ENCODE measurements at places on chromosomes 3 and 15.
A peak's percentile ranks its signal among the peaks of the same experiment; 100 is the strongest.

DNA sequence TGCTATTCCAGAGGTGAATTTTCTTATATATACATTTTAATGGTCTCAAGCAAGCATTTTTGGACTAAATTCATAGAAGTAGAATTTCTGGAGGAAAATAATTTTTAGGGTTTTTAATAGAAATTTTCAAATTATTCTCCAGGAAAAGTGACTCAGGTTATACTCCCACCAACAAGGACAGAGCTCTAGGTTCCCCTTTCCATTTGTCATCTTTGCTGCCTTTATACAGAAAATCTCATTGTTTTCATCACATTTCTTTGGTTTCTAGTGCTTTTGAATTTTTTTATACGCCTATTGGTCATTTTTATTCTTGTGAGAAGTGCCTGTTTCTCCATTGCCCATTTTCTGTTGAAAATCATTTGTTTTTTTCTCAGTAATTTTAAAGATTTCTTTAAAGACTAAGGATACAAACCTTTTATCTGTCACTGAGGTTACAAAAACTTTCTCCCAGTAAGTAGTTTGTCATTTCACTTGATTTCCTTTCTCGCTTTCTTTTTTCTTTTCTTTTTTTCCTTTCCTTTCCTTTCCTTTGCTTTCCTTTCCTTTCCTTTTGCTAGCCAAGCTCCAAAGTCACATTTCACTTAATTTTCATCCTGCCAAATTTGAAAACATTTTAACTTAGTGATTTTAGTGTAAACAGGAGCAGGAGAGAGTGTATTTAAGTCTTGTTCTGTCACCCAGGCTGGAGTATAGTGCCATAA, 77.1 kb upstream of the CHRNB4 start:
- no peak for DNase-seq

- no peak for DNase-seq
Observed at GRCh38 chr15:71117714-71118305, 2.5 kb downstream of the THSD4 start.

GRCh38 chr3:126340943-126341754, 16.1 kb downstream of the KLF15 start:
- no peak for DNase-seq

GRCh38 chr15:68564173-68564572, 14.6 kb upstream of the CORO2B start:
- DNase-seq: no peak

- DNase-seq: peak; percentile 54
Observed at GRCh38 chr15:88690331-88690730, 51.5 kb downstream of the ISG20 start.

- no peak for DNase-seq
Observed at GRCh38 chr3:45355351-45355750, 33.0 kb upstream of the LARS2 start.

- no peak for DNase-seq
Observed at GRCh38 chr15:74917676-74918075, 11.0 kb upstream of the FAM219B start.

GRCh38 chr3:140731440-140732119, 53.7 kb downstream of the TRIM42 start:
- no peak for DNase-seq

DNA sequence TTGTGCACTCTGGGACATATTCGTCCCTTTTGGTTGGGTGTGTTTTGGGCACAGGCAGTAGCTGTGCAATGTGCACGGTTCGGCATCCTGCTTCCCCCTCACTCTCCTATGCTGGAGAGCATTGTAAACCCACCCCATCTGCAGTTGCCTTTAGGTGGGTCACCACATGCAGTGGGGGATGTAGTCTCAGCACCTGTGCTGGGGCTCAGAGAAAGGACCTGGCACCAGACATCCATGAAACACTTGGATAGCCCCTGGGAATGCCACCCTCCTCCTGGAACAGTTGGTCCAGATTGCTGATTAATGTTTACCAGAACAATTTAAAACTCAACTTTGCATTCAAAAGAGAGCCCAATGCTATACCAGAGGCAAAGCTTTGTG, 123.9 kb upstream of the MEF2A start:
- DNase-seq: no peak

DNA sequence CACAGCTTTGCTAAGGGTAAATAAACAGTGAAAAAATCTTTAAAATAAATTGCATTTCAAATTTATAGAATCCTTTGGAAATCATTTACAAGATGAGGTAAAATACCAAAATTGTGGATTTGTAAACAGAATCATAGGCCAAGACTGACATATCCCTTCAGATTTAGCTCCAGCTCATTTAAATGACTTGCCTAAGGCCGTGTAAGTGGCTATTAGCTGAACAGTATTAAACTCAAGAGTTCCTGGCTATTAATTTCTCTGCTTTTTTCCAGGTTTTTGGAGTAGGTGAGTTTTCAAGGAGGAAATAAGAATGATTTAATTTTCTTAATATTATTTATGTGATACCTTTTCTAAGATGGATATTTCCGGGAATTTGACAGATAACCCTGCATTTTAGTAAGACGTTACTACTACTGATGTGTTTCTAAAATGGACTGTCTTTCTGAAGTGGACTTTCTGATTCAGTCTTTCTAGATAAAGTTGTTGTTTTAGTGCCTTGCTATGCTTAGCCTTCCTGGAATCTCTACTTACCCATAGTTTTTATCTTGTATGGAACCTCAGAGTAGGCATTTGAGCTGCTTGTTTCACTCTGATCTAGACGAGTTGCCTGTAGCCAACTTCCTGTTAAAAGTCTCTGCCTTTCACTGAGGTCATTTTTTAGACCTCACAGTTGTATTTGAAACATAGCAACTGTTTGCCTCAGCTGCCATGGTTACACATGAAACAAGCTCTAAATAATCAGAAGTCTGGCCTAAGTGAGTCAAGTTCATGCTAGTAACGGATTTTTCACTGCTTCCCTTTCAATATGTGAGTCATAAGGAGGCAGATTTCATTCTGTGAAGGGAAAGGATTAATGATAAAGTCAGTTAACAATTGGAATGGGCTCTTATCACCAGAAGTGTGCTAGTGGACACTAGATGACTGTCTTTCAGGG, 127.0 kb downstream of the KLHL25 start:
- DNase-seq: peak; percentile 98

GRCh38 chr3:71442652-71443042, 140.9 kb downstream of the FOXP1 start:
- DNase-seq: no peak

DNA sequence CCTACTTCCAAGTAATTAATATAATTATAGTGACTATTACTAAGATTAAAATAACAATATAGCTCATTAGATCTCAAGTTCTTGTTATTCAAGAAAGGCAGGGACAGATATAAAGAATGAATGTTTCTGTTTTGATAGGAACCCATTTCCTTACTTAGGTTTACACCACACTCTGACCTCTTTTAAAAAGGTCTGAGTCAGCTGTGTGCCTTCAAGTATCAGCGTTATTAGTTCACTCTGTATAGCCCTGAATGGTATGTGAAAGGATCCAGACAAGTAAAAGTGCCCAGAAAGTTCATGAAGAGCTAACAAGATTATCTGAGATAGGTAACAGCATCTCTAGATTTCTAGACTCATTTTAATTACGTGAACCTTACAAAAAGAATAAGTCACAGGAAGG, 28.9 kb downstream of the PDCD10 start:
- DNase-seq: peak; percentile 15

DNA sequence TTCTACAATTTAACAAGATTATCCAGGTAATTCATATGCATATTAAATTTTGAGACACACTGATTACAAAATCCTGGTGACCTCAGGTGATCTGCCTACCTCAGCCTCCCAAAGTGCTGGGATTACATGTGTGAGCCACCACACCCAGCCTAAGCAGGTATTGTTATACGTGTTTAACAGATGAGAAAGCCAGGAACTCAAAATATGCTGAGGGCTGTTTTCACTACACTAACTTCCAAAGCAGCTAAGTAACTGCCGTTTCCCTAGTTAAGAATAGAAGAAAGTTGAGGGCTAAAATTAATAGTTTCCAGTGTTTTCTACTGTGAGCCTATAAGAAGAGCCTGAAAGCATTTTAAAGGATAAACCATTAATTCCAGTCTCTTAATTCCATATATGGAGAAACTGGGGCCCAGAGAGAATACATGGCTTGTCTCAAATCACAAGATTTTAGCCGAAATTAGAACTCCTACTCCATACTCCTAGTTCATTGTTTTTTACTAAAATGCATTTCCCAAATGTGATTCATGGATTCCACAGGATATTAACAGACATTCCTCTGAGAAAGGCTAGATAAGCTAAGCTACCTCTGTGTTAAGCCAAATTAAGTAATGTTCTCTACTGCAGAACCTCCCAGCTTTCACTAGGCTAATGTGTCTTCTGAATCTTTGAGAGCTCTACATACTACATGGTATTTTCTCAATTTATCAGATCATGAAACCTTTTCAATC, 17.0 kb upstream of the AVEN start:
- peak; percentile 97 for DNase-seq

DNA sequence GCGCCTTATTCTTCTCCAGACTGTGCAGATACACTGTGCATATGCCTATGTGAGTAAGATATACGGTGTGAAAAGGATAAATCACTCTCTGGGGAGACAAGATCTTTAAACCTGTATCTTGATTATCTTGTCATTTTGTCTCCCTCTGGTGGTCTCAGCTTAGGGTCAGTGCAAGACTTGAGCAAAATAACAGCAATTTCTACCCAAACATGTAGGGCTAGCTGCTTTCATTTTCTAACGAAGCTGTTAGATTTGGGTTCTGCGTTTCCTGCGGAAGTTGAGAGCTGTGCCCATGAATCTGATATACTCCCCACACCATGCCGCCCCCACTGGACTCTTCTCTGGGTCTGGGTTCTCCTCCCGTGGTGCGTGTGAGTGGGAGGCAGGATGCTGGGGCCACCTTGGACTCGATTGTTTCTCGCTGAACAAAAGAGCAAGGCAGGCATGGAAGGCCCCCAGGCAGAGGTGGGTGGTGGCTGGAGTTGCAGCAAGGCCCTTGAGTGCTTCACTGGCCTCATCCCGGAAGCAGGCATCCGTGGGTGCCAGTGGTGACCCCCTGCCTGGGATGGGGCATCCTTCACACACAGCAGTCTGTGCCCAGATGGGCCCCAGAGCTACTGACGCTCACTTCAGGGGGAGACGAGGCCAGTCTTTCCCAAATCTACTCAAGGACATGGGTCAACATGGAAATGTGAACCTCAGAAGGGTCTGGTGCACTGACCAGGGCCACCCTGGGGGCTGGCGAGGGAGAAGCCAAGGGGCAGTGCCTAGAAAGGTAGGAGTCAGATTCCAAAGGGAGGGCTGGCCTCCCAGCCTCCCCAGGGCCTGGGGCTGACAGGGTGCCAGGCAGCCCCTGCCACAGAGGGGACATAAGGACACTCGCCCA, 179.6 kb downstream of the NSMCE3 start:
- peak; percentile 16 for DNase-seq

DNA sequence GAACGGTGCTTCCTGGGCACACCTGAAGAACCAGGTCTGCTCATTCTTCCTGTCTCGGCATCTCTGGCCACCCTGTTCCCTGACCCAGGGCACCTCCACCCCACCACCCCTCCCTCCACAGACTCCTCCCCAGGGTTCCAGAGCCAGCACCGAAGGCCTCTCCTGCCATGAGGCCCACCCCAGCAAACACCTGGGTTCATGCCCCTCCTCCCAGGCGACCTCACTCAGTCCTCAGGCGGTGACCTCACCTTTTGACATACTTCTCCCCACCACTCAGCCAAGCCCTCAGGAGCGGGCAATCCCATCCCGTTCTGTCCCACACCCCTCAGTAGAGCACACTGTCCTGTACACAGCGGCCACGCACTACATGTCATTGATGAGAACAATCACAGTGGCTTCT, 72.3 kb downstream of the RPN1 start:
- no peak for DNase-seq

- peak; percentile 37 for DNase-seq
Observed at GRCh38 chr3:75001330-75001729, 386.9 kb upstream of the CNTN3 start.

DNA sequence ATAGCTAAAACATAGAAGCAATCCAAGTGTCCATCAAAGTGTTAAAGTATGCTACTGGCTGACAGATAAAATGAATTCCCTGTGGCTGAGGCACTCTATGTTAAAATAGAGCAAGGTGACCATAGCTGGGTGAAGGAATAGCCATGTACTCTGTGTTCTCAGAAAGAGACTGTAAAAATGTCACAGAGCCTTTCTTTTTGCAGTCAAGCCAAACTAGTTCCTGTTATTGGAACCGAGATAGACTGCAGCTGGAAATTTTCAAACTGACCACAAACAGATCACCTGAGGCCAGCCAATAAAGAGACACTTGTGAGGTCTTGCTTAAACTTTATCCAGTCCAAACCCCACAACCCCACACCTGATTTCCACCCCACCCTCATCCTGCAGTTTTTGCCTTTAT, 422.8 kb upstream of the NAALADL2 start:
- no peak for DNase-seq

- DNase-seq: no peak
Observed at GRCh38 chr3:84738086-84738485, 220.7 kb upstream of the CADM2 start.

GRCh38 chr3:197505796-197506548, 49.8 kb downstream of the BDH1 start:
- no peak for DNase-seq

DNA sequence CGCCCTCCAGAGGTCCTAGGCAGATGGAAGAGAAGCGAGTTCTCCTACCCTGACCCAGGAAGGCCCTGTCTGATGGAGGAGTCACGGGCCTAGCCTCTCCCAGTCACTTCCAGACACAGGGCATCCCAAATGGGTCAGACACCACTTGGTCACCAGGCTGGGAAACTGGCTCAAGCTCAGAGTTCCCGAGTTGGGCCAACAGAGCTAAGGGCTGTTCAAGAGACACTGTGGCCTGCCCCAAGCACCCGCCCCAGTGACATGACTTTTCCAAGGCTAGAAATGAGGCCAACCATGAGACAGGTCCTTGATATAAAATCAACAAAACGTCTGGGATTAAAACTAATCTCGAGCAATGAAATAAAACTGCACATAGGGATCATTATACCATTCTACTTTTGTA, 113.8 kb downstream of the IQSEC1 start:
- no peak for DNase-seq

- peak; percentile 30 for DNase-seq
Observed at GRCh38 chr3:113018536-113019181, 27.9 kb downstream of the GTPBP8 start.

GRCh38 chr15:67708500-67708899, 116.8 kb upstream of the SKOR1 start:
- DNase-seq: no peak

DNA sequence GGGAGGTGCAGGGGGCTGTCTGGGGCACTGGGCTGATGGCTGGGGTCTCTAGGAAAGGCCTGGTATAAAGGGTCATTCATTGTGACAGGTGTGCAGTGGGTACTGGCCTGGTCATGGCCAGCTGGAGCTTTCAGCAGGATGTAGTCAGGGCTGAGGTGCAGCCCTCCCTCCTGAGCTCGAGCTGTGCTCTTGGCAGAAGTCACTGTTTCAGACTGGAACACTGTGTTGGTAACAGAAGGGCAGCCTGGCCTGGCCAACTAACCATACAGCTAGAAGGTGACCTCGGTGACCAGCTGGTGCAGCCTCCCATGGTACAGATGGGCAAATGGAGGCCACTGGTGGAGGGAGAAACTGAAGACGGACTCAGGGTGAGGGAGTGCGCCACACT, 34.4 kb upstream of the LCTL start:
- no peak for DNase-seq

GRCh38 chr3:100042166-100042981, 71.9 kb downstream of the FILIP1L start:
- DNase-seq: peak; percentile 93

Data from fibroblast of skin of back (primary cell).